ENCODE measurements at places on chromosomes 5 and 9. TPM values are rescaled to one million over a fixed set of nuclear protein-coding genes. Genes with fewer than 3 reads are reported as not detected.
A peak's percentile ranks its signal among the peaks of the same experiment; 100 is the strongest.

- no peak for DNase-seq
Measured at GRCh38 chr5:37876943-37877342, 37.1 kb upstream of the GDNF start.

- no peak for DNase-seq
Measured at GRCh38 chr5:170254056-170254455, 21.3 kb downstream of the C5orf58 start.

DNA sequence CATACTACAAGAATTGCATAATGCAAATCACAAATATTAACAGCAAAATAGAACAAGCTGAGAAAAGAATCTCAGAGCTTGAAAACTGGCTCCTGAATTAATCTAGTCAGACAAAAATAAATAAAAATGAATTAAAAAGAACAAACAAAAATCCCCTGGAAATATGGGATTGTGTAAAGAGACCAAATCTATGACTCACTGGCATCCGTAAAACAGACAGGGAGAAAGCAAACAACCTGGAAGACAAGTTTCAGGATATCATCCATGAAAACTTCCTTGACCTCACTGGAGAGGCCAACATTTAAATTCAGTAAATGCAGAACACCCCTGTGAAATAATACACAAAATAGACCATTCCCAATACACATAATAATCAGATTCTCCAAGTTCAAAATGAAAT, 229.3 kb upstream of the CTNND2 start:
- no peak for DNase-seq

DNA sequence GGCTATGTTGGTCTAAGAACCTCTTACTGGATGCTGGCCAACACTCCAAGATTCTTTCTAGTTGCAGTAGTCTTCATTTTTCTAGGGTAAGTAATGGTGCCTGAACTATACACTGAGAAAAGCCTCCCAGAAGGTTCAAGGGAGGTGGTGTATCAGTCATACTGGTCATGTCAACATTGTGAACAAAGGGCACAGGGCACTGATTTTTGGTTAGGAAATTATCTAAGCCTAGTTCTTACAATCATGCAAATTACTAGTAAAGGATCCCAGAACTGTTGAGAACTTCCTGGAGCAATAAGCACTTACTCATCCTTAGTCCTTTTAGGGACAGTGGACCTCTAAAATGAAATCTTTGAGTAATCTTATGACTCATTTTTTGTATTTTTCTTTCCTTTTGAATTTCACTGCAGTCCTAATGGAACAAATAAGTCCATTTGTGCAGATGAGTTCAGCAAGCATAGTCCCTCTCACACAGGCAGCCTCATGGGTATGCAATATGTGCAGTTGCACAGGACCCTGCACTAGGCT, 21.1 kb upstream of the CDC42SE2 start:
- no peak for DNase-seq

- DNase-seq = no peak
Measured at GRCh38 chr9:82532504-82533180, 530.3 kb downstream of the RASEF start.

- DNase-seq = peak; percentile 47
Measured at GRCh38 chr5:185095-186070, 5.9 kb upstream of the LRRC14B start.

Gene CNTFR
- not detected for total RNA-seq
